AG04449 (cell line): ENCODE measurements at places on chromosomes 7 and 10.

- DNase-seq = no peak
Observed at GRCh38 chr7:71615017-71615416, 483.1 kb downstream of the GALNT17 start.

DNA sequence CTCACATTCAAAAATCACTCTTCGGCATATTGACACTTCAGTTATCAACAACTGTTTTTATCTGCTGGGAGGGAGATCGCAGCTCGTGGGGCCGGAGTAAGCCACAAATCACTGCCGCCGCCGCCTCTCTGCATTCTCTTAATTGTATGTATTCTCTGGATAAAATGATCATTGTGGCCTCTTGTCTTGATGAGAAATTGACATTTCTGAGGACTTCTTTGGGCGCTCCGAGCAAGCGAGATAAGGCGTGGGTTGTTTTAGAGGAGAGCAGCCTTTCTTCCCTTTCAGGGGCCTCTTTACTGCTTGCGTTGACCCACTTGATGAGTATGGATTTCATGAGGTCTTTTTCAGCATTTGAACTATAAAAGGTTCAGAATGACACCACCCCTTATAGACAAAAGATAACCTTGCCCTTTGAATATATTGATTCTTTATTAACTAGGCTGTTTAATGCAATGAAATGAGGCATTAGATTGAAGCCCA, 130.6 kb downstream of the EBF3 start:
- no peak for DNase-seq

DNA sequence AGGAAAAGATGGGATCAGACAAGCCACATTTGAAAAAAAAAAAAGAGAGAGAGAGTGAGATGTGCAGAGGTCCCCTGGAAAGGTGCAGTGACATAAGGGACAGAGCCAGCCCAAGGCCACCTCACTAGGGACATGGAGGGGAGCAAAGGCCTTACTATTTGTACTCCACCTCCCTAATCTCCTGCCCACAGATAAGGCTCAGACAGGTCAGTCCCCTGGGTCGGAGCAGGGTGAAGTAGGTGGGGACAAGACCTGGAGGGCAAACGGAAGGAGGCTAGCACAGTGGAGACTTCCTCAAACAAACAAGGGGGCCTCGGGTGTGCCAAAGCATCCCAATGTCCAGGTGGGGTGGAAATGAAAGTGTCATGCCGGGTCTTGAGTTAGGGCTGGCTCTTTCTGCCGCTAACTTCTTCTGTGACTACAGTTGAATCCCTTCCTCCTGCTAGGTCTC, 7.0 kb downstream of the PRF1 start:
- DNase-seq = no peak

GRCh38 chr10:16968416-16969041, 151.3 kb upstream of the RSU1 start:
- no peak for DNase-seq

GRCh38 chr7:143015084-143015483, 11.8 kb downstream of the OR9A2 start:
- no peak for DNase-seq

GRCh38 chr7:39741942-39742623, 118.7 kb downstream of the RALA start:
- DNase-seq = no peak

GRCh38 chr10:80614576-80615416, 77.1 kb downstream of the SH2D4B start:
- DNase-seq = no peak

DNA sequence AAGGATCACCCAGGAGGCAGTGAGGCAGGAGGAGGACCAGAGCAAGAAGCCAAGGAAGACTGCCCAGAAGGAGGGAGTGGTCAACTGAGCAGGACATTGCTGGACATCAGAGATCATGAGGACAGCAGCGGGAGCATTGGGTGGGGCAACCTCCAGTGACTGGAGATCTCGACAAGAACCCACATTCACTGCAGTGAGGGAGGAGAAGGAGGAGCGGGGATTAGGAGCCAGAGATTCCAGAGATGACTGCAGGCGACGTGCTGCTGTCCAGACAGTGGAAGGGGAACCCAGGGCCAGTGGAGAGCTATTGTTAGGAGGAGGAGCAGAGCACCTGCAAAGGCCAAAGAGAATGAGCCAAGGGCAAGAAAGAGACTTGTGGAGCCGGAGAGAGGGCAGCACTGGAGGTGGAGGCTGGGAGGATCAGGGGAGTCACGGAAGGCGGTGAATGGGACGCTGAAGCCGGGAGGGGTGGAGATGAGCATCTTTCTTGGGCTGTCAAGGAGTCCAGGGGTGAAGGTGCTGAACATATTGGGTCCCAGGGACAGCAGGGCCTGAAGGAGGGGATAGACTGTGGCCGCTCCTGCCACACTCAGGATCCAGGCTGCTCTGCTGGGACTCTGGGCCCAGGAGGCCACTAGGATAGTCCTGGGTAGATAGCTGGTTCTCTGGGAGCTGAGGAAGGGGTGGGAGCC, 140.1 kb upstream of the UNC5B start:
- DNase-seq = no peak

DNA sequence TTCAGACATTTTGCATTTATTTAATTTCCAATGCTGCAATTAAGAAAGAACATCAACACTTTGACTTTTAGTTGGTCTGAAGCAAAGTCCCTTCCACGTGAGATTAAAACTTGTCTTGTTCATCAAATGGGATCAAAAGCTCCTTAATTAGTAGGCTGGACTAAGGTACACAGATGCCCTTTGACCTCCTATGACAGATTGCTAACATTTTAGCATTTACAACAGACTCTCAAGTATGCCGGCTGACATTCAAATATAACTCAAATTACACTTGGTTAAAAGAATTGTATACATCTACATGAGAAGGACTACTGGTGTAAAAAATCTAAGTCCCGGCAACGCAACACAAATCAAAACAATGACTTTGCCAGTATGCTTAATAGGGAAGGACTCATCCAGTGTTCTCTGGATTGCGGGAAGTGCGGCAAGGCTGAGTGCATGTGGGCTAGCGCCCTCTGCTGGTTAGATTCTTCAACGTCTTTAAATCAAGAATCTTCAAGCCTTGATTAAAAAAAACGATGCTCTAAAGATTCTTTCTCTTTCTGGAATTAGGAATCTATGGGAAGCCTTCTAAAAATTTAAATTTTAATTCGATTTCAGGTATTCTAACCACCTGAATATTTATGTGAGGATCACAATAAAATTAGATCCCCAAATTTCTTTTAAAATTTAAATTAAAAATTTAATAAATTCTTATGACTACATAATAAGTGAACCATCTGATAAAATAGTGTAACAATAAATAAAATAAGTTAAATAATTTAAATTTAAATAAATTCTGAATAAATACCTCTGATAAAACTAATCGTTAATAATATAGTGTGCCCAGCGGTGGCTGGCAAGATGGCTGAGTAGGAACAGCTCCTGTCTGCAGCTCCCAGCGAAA, 444.7 kb downstream of the DGKB start:
- peak; percentile 1 for DNase-seq

DNA sequence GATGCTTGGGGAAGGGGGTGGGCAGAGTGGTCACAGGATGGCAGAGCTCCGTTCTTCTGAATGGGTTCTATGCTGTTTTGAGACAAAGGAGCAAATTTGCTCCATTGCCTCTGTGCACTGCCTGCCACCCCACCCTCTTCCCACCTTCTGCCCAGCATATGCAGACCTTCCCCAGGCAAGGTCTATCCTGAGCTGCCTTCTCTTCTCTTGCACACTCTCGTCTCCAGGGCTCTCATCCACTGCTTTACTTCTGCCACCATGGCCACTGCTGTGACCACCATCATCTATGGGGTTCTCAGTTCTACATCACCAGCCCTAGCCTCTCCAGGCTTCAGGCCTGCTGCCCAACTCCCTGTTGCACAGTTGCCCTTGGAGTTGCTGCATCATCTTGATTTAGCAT, 230.4 kb downstream of the TMEM178B start:
- no peak for DNase-seq

DNA sequence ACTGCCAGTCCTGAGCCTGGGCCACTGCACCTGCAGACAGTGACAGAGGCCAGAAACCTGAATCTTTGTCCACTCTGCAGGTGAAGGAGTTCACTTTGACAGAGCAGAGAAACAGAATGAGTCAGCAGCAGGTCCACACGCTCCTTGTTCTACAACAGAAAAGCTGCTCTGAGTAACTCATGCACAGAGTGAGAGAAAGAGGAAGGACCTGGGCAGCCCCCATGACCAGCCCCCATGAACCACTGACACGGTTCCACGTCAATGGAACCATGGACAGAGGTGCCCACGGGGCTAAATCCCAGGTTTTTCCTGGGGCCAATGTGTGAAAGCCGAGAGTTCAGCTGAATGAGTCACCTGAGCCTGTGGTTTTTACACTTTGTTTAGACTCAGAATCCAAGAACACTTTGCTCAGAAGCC, 40.8 kb upstream of the CTBP2 start:
- no peak for DNase-seq

DNA sequence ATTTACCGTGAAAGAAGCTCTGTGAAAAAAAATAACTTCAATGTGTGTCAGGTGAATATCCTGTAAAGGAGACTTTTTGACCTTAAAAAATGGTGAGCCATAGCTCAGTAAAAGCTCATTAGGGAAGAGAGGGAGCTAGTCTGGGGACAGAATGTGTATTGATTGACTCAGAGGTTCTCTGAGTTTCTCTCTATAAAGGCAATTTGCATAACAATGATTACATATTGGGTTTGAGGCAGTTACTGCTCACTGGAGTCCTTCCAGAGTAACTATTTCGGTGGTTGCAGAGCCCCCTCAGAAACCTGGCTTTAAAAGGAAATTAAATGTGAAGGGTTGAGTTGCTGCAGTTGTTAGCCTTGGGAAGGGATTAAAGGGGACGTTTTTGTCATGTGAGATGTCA, 181.6 kb downstream of the GALNT17 start:
- DNase-seq = no peak

GRCh38 chr10:102148275-102148674, 3.9 kb upstream of the NOLC1 start:
- no peak for DNase-seq

DNA sequence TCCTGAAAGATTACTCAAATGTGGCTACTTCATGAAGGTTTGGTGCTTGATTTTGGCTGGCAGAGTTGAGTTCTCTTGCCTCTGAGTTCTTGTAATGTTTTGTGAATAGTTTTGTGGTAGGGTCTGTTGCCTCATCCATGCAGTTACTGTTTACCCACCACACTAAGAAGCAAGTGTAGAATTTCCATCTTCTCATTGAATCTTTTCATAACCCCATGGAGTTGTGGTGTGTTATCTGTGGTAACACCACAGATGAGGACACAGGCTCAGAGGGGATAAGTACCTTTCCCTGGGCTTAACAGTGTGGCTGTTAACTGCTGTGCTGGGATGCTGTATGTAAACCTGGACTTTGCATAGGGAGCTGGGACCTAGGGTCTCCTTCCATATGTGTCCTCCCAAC, 186.3 kb downstream of the CAMK1D start:
- DNase-seq = no peak

- DNase-seq = no peak
Observed at GRCh38 chr7:25384788-25385505, 156.7 kb upstream of the NPVF start.

DNA sequence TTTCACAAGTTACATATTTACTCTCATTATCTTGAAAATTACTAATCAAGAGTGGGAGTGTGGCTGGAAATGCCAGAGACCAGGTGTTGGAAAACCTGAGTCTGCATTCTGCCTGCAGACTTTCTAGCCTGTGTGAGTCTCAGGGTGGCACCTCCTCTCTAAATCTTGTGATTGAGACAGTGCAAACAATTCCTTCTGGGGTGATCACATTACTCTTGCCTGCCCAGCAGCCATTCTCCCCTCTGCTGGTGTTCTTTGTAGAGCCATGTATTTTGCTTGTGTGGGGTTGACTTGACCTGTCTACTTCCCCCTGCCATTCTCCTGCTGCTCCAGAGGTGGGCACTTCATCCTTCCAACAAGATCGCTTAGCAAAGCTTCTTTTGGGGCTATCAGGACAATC, 101.1 kb downstream of the RAPGEF5 start:
- DNase-seq = no peak

GRCh38 chr10:73779018-73779417, 2.8 kb upstream of the CHCHD1 start:
- no peak for DNase-seq

GRCh38 chr10:17659365-17659764, 15.4 kb downstream of the STAM start:
- no peak for DNase-seq

GRCh38 chr7:35967366-35968139, 166.7 kb downstream of the SEPTIN7 start:
- no peak for DNase-seq

- DNase-seq = no peak
Observed at GRCh38 chr7:1254281-1255079, 21.8 kb downstream of the UNCX start.
